ENCODE measurements at places on chromosomes 16 and 17. TPM values are rescaled to one million over a fixed set of nuclear protein-coding genes. Genes with fewer than 3 reads are reported as not detected.

Gene CNGB1
- not detected for total RNA-seq

Gene ARL5C
- total RNA-seq: not detected

Gene TEKT1
- not detected for total RNA-seq

GRCh38 chr16:2751577-2752034, 832 bp upstream of the SRRM2 start:
- no peak for DNase-seq

DNA sequence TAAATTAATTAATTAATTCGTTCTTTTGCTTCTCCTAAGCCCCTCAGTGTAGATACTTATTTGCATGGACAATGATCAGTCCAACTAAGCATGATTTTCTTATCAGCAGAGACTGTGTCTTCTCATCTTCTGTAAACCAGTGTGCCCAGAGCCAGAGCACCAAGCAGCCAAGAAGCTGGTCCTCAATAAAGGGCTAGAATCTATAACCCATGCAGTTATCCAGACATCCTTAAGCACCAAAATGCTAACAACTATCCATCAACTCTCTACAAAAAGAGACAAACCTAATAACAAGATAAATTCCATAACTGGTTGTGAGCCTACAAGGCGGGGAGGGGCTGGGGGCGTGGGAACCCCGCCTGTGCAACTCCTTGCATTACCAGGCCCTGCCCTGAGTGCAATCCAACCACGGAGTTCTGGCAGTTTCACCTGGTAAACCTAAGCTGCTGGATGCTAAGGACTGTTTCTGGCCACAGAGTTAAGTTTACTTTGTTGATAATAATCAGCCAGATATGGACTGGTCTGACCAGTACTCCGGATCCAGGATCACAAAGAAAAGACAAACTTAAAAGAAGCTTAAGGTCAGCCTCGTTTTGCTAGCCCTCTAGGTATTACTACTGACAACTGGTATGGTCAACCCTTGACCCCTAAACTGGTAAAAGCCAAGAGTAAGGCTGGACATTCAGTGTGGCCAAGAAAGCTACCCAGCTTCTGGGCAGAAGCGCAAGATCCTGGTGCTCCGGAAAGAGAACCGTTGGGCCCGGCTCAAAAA, 51.5 kb downstream of the ZFHX3 start:
- DNase-seq: no peak

GRCh38 chr16:65463652-65464260, 341.9 kb upstream of the CDH11 start:
- DNase-seq: no peak

- no peak for DNase-seq
Measured at GRCh38 chr16:89119166-89119621, 25.5 kb downstream of the ACSF3 start.

- no peak for DNase-seq
Measured at GRCh38 chr16:86816930-86817625, 238.7 kb downstream of the FOXL1 start.

DNA sequence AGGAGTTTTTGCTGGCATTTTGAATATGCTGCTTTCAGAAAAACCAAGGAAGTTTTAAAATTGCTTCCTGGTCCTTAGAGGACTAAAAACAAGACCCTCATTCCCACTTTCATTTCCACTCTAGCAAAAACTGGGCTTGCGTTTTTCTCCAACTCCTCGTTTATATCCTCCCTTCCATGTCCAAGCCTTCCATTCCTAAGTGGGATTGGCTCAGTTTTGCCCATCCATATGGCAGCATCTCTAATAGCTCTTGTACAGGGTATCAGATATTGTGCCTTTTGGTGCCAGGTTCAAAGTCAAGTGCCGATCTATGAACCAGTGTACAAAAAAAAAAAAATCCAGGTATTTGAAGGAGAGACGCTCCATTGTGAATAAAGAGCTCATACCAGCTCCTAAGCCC, 9.9 kb upstream of the TBKBP1 start:
- no peak for DNase-seq

- DNase-seq: no peak
Measured at GRCh38 chr16:81712681-81713080, 66.4 kb upstream of the PLCG2 start.

DNA sequence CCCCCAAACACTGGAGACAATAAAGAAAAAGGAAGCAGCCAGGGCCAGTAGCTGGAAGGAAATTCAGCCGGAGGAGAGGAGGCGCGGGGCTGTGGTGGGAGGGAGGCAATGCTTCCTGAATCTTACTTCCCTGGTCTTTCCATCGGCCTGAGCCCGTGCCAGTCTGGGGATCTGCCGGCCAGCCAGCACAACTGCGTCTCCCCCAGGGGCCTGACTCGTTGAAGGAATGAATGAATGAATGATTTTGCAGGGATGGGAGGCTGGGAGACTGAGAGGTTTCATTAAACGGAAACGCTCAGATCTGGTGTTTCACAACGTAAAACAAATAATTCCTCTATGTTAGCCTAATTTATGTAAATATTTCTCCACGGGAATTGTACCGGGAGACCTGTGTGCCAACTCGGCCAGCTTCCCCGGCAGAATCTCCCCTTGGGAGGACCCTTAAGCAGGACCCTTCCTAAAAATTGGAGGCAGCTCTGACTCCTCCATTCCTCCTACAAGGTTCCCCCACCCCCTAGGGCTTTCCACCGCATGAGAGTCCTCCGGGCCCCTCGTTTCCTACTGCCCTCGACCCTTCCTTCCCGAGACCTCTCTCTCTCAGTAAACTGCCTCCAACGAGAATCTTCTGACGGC, 1.3 kb upstream of the BAIAP2 start:
- DNase-seq: no peak

GRCh38 chr17:64687961-64688360, 25.9 kb upstream of the SMURF2 start:
- no peak for DNase-seq

DNA sequence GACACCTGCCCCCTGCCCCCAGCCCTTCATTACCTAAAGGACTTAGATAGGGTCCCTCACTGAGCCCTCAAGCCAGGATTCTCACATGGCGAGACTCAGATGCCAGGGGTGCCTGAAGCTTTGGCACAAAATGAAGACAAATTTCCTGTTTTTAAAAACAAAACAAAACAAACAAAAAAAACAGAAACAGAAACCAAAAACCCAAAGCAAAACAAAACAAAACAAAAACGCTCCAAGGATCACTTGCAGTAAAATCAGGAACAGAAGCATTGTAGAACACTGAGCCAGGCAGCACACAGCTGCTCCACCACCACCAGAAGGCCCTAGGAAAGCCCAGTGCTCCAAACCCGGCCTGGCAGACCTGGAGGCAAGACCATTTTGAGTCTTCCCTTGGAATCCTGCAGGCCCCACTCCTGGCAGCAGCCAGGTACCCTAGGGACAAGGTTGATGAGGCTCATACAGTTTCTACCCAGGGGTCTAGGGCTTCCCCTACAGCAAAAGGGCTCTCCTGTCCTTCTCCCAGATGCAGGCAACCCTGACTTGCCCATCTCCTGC, 20.8 kb downstream of the MYO18A start:
- no peak for DNase-seq

Measured in GM12878 (cell line).